ENCODE measurements at places on chromosomes 7 and 10.

DNA sequence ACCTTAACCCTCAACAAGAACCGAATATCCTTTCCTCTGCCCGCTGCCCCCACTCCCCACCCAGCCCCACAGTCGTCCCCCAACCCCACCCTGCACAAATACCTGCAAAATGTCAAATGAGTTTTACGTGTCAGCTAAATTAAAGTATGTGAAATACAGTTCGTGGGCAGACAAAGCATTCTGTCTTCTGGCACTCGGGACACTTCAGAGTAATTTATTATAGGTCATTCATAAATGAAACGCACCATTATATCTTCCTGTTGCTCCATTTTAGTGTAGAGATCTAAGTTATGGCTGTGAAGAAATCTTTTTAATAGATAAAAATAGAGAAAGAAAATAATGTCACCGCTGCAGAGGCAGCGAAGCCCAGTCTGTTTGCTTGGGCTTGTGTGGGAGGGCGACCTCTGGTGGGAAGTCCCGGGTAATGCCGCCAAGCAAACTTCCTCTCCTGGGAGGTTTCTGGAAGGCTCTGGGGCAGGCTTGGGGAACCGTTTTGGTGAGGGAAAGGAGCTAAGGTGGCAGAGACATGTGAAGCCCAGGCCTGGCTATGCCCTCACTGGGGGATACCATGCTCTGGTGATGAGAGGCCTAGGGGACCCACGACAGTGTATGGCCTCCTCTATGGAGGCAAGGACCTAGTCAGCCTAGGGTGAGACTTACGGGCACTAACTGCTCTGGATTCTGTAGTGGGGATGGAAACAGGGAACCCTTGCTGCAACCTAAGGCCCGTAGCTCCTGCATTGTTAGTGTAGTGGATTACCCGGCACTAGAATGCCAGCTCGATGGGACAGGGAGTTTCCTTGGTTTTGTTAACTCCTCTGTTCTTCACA, 604.9 kb downstream of the LRMDA start:
- peak; percentile 8 for DNase-seq

- DNase-seq, result peak; percentile 76
Observed at GRCh38 chr7:73557397-73558257, at the start of gene BCL7B. BCL7B (minus strand) TSS chr7:73557690; CDS start chr7:73557578, 112 bp downstream.

DNA sequence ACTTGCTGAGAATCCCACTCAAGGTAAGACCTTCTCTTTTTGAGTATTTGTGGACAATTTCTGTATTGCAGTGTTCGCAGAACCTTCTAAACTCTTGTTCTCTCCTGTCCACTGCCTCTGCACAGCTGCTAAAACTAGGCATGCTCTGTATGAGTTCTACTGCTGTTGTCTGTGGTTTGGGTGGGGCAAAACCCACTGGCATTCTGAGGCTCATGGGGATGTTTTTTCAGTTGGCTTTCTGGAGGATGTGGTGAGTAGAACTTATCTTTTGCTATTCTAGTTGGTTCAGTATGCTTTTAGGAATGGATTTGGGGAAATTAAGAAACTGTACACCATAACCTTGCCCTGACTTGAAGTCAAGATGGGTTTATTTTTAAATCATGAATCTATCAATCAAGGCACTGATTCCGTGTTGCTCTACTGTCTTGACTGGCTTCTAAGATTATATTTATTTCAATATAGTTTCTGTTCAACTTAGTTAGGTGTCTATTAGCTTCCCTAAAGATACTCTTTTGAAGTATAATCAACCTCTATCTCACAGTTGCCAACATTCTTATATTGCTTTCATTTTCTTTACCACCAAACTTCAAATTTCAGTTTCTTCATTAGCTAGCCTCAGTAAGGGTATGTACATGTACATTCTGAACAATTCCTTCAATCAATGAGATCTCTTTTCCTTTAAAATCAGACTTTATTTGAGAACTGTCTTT, 25.0 kb upstream of the C1GALT1 start:
- peak; percentile 34 for DNase-seq

DNA sequence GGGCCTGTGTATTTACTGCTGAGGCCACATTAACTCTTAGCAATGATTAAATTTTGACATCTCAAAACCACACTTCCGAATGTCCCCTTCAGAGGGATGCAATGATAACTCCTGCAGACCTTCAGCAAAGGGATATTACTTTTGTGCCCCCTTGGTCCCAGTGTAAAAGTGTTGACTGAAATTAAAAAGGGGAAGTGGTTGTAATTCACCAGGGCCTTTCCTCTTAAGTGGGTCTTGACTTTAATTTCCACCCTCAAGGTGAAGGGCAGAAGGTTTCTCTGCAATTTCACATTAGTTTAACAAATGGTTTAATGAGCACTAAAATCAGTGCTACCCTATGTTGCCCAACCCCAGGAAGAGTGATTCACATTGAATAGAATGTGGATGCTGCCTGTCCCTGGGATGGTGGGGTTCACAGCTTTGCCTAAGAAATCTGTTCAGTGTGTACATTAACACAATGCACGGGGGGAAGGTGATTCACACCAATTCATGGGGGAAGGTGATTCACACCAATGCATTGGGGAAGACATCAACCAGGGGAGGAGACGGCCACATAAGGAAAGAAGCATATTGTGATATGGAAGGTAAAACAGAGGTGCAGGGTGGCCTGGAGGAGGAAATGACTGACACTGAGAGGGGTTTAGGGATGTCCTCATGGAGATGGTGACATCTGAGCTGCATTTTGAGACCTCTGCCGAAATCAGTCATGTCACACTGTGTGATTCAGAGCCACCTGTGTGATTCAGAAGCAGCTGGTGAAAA, 19.4 kb upstream of the TNS3 start:
- no peak for DNase-seq

DNA sequence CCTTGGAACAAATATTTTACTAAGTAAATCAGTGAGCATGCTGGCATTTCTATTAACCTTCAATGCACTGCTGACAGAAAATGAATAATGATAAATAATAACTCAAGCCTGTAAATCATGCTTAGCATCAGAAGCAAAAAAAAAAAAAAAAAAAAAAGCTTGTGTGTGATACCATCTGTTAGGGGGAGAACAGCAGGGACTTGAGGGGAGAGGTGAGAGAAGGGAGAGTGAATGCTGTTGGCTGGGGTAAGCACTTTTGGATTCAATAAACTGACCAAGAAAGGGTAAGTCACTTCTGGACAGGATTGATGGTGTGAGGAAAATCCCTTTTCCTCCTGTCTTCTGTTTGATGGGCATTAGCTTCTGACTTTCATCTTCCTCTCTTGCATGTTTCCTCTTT, 996.4 kb downstream of the KCNMA1 start:
- no peak for DNase-seq

DNA sequence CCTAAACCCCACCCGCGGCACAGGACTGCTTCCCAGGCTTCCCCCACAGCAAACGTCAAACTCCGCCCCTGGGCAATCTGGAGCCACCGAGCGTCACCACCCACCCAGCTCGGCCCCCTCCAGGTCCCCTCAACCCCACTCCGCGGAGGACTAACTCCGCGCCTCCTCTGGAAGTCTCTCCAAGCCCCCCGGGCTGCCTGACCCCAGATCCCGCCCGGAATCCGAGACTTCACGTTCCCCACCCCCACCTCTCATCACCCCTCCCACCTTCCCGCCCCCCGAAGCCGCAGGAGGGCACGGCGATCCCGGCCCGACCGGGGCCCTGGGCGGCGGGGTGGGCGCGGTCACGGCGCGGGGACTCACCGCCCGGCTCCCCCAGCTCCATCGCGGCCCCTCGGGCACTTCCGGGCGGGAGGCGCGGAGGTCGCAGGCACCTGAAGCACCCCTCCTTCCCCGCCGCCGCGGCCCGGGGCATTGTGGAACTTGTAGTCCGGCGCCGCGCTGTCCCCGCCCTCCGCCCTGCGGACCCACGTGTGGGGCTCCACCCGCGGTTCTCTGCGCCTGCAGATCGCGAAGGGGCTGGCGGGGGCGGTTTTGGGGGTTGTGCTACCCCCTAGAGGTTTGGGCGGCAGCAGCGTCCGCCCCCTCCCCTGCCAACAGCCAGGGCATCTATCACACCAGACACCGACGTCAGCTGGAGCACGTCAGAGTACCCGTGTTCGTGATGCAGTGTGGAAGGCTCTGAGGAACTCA, at the start of gene TMUB1:
Gene TMUB1, minus strand, starts transcription at position 423 of the 753 bp plus-strand sequence. CDS start 930 bp downstream, outside the sequence.
- peak; percentile 88 for DNase-seq

DNA sequence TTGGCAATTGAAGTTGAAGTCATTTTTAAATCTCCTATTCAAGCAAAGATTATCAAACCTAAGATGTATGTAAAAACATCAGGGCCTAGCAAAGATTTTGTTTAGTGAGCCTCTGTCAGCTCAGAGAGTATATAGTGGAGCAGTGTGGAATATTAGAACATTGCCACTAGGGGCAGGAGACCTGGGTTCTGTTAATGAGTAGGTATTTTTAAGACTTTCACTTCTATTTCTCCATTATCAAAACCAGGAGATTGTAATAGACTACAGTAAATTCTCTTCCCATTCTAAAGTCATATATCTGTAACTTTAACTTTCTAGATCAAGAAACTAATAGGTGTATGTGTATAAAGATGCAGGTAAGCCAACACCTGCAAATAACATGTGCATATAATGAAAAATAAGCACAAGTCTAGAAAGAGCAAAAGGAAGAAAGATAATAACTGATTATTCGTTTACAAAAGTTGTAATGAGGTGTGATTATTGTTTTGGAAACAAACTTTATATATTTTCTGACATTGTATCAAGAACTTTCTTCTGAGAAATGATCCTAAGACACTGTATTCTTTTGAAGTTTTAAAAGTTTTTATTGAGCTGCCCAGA, 64.4 kb downstream of the KCND2 start:
- no peak for DNase-seq

DNA sequence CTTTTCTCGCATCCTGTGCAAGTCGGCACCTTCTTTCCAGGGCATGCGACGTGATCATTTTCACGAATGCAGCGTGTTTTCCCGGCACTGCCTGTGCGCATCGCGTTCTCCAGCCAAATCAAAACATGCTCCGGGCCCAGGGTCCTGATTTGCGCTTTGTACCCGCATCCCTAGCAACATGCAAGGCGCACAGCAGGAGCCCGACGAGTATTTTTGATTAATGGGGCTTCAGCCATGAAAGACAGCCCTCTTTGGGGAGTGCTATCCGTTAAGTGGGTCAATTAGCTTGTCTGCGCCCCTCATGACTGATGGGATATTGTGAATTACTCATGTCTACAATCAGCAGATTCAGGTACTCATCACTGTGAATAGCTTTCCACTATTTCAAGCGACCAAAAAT, 243.3 kb upstream of the RNF32 start:
- no peak for DNase-seq

- no peak for DNase-seq
Observed at GRCh38 chr10:87546971-87547413, 42.3 kb downstream of the MINPP1 start.

DNA sequence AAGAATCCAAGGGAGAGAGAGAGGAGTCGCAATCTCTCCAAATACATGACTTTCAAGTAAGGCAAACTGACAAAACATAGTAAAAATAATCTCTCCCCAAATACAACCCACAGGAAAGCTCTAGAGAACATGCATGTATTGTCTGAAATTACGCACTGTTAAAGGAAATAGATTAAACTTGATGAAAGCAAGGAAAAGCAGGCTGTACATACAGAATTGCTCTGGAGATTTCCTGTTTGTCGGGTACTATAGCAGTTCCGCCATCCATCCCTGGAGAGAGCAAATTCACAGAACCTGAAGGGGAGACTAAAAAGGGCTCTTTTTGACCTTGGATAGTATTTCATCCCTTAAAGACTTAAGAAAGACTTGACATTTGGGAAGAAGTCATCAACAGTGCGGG, 170.2 kb upstream of the BET1 start:
- DNase-seq, result no peak

DNA sequence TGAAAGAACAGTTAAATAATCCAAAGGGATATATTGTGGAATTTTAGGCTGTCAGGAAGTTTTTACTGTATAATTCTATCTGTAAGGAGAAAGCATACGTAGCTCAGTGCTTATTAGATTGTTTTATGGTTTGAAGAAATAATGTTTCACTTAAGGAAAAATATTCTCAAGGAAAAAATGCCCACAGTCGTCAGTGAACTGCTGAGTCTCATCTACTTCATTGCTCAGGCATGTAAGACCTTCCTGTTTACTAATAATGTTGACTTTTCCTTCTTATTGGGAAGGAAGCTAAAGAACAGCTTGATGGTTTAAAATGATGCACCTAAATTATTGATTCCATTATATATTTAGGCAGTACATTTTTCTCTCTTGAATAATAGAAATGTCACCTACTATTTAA, 304.2 kb downstream of the SDK1 start:
- no peak for DNase-seq

- no peak for DNase-seq
Observed at GRCh38 chr10:28838908-28839307, 161.6 kb downstream of the BAMBI start.

- DNase-seq, result peak; percentile 75
Observed at GRCh38 chr10:9229702-9230244, 1175.3 kb downstream of the GATA3 start.

- DNase-seq, result no peak
Observed at GRCh38 chr7:137418841-137419240, 75.3 kb upstream of the PTN start.

DNA sequence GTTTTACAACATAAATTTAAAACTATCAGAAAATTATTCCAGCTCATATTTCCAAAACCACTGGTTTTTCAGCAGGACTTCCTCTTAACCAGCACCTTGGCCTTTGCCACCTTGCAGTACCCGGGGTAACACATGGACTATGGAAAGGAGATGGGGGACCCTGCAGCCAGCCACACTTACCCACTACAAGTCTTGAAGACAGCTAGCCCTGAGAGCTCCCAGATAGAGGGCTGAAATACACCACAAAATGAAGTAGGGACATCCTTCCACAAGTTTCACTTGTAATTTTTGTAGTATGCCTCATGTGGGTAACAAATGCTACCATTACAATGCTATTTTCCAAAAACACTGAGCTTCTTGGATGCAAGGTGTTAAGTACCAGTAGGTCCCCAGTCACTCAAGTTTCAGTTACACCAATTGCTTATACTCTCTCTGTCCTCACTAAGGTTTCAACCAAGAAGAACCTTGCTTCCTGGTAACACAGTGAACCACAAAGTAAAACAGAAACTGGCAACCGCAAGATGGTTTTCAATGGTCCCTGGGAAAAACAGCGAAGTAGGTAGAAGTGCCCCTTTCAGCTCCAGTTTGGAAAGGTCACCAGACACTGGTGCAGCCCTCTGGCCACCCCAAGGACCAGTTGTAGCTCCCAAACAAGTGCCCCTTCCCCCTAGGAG, 110.9 kb downstream of the SGMS1 start:
- DNase-seq, result no peak

DNA sequence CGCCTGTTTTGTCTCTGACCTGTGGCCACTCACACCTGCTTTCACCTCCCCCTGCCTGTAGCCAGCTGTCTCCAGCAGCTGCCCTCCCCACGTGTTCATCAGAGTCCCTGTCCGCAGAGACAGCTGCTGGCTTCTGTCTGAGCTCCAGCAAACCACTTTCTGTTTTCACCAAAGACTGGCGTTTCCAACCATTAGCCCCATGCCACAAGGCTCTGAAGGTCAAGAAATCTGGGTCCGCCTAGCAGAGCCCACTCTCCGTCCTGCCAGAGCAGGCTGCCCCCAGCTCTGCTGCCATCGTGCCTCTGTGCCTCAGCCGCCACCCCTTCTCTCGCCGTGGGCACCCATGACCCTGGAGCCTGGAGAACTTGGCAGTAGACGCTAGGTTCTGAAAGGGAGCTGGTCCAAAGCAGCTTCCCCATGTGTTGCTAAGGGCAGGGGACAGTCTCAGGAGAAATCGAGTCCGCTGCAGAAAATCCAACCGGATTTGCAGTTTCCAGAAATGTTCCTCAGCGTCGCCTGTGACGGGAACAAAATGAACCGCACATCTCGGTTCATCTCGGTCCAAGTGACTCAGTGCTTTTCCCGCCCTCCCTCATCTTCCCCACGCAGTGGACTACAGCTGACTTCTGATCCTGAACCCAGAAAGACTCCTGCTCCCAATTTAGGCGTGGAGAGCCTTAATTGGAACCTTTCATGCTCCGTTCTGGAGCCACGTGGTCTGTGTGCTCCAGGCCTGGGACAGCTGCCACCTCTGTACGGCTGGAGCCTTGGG, 28.0 kb downstream of the TMEM120A start:
- DNase-seq, result no peak
